Activated CD8-positive, alpha-beta memory T cell treated with anti-CD3 and anti-CD28 coated beads for 4 hours (primary cell): ENCODE measurements at places on chromosomes 6 and 20.

DNA sequence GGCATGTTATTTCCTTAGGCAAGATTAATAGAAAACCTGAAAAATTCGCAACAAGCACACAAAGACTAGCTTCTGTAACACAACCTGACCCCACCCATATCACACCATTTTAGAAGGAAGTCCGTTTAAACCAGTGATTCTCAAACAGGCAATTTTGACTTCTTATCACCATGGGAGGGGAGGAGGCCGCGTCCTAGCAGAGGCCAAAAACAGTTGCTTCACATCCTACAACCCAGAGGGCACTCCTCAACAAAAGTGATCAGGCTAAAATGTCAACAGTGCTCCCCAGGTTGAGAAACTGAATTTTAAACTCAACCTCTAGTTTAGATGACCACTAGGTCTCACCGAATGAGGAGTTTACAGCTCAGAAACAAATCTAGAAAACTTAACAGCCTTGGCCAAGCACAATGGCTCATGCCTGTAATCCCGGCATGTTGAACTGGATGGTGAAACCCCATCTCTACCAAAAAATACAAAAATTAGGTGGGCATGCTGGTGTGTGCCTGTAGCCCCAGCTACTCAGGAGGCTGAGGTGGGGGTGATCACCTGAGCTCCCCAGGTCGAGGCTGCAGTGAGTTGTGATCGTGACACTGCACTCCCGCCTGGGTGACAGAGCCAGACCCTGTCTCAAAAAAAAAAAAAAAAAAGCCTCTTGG lies 3.4 kb downstream of the SNX5 start:
- no peak for DNase-seq

GRCh38 chr6:143026696-143027449 lies 33.8 kb upstream of the AIG1 start:
- peak; percentile 36 for DNase-seq

GRCh38 chr6:108902382-108902792 lies 54.2 kb downstream of the ARMC2 start:
- DNase-seq: no peak

DNA sequence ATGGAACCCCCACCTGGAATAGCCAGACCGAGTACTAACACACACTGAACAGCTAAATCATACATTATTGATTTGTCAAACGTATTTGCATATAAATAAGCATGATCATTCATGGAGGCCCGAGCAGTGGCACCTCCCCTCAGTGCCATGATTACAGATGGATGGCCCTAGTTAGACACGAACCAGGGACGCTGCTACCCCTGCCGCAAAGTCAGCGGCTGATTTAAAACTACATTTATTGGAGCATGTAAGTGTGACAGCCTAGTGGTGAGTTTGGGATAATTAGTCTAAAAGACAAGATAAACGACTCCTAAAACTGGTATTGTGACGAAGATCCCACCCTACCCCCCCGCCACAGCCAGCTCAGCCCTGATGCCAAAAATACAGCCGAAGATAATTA lies 159.1 kb upstream of the MAFB start:
- DNase-seq: no peak

DNA sequence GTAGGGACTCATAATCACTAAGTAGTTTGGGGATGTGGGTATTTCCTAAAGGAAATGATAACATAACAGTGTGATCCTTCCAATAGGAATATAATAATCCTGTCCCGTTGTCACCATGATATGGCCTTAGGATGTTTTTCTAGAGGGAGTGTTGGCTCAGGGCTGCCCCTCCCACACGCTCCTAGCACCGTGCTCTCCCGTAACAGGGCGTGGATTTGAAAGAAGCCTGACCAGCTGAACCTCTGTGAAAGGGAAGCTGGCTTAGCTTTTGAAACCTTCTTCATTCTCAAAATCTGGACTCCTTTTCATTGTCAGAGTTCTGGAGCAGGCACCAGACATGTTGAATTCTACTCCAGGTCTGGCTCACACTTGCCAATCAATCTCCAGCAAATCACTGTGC lies 103.4 kb upstream of the SASH1 start:
- no peak for DNase-seq

DNA sequence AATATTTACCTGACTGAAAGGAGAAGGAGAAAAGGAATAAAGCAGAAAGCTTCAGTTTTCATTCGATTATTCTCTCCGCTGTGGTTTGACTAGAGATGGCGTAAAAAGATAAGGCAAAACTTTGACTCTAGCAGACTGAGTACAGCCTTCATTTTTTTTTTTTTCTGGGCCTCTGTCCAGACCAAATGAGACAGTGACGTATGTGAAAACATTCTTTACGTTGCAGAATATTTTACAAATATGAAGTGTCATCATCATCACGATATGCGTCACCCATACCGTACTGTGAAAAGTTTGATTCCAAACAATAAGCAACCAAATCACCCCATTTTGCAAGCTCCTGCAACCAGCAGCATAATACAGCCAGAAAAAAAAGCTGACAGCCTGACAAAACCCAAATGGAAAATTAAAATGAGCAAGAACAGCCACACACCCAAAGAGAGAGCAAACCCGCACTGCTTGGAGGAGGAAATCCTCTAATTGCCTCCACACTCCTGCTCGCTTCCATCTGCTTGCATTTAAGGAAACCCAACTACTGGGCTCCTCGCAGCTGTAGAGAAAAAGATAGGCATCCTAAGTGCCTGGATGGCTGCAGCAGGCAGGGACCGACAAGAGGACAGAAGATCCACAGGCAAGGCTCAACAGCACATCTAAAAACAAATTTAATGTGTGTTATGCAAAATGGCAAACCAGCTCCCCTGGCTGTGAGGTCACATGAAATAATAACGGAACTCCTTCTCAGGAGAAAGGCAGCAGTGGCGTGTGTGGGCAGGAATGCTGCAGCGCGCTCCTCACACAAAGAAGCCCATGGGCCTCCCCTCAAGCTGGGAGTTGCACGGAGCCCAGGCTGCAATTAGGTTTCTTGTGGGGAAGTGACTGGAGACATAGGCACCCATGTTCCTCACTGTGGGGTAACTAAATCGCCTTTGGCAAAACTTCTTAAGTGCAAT lies 113.1 kb downstream of the FYN start:
- peak; percentile 31 for DNase-seq

- no peak for DNase-seq
These were observed 97.2 kb downstream of the MYLK4 start for GRCh38 chr6:2653369-2654032.

DNA sequence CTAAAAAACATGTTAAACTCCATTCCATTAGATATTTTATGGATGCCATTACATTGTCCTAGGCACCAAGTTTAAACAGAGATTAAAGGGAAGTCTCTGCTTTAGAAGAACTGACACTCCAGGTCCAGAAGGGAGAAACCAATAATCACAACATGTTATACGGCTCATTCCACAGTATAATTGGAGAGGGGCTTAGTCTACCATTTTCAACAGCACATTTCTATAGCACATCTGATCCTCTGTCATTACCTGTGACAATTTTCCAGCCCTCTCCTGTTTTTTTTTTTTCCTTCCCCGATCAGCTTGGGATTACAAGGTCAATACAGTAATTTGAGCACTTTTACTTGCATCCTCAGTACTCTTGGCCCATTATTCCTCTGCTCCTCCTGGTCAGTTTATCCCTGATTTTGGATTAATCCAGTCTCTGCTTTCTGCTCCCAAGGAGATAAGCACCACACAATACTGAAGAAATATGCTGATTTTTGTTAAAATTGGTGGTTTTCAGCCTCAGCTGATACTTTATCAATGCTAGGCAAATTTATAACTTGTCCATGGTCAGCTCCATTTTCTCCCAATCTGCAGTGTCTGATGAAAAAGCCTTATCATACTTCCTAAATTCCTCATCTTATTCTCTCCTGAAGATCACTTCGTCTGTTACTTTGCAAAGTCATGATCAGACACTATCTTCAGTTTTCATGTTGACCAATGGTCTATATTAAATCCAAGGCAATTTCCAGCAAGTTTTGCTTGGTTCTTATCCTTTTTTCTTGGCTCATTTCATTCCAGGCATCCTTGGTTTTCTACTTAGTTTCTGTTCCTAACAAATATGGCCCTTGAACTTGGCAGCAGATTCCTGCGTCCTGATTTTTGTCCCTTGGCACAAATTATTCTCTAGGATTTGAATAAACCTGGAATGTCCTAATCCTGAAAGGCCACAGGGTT lies 30.8 kb upstream of the SYNCRIP start:
- DNase-seq: no peak

DNA sequence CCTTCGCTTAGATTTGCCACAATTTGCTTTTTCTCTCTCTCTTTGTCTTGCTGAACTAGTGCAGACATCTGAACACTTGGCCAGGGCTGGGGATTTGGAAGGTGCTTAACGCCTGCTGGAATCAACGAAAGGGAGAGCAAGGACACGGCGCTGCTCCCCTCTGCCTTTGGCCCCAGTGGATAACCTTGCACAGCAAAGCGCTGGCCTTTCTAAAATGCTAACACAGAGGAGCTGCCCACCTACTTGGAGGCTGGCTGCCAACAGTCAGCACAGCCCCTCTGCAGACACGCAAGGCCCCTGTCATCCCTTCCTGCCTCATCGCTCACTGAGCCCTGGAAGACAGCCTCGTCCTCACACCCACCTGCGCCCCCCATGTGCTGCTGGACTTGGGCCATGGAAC lies 37.5 kb downstream of the C20orf203 start:
- DNase-seq: no peak

- DNase-seq: no peak
These were observed 1.2 kb upstream of the DYNLRB1 start for GRCh38 chr20:34514897-34515483.

- DNase-seq: no peak
These were observed 139.8 kb downstream of the KHDC1L start for GRCh38 chr6:73085443-73085871.

DNA sequence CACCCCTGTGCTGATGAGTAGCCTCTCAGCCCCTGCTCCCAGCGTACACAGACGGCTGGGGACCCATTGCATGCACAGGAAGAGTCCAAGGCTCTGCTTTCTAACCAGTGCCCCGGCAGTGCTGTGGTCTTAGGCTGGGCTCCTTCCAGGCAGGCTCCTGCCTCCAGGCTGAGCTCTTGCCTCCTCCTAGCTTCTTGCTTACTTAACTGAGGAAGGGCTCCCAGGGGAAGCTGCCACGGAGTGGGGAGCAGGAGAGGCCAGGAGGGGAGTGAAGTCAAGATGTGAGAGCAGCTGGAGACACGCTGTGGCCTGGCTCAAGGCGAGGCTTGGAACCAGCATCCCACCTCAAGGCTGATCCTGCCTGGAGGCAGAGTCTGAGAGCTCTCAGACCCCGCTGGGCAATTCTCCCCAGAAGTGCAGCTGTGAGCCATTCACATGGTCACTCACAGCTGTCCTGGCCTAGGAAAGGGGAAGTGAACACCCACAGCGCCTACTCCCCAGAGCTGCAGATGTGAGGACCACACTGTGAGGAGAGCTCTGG lies 141.0 kb downstream of the TBXT start:
- DNase-seq: no peak

DNA sequence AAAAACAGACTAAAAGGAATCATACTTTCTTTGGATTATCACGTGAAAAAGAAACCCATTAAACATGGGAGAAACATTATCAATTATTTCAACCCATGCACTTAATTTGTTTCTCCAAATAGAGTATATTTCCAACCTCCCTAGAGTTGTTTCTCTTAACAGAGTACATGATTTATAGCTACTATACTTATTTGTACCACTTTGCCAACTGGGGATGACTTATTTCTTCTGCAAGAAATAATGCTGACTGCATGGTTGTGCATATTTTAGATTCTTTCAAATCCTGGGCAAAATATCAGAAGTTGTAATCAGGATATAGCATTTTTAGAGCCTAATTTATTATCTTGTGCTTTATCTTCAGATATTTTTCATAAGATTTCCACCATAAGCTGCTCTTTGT lies 629.1 kb upstream of the EYS start:
- DNase-seq: no peak

- DNase-seq: no peak
These were observed 10.6 kb downstream of the NOL4L start for GRCh38 chr20:32574296-32575226.

GRCh38 chr20:34337982-34338726 lies 24.9 kb upstream of the ITCH start:
- no peak for DNase-seq

DNA sequence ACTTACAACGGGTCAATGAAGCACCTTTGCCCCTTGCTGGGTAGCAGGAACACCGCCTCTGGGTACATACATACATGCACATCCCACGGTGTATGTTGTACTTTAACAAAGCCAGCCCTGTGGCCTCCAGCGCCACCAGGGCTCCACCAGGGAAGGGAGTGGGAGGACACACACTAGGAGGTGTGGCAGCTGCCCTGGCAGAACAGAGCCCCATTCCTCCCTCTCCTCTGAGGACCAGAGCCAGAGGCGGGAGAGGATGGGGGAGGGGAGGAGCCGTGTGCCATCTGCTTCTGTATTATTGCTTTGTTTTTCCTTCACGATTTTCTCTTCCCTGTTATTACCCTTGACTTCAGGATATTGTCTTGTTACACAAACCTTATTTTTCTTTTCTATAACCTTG lies 105.8 kb upstream of the TRAF3IP2 start:
- no peak for DNase-seq

- no peak for DNase-seq
These were observed 91.6 kb upstream of the DST start for GRCh38 chr6:56734335-56734734.

GRCh38 chr6:44047179-44047546 lies 80.1 kb downstream of the MRPL14 start:
- no peak for DNase-seq

- no peak for DNase-seq
These were observed 602.8 kb upstream of the MMS22L start for GRCh38 chr6:97885828-97886227.
